ENCODE measurements at places on chromosomes 13 and 19.

- DNase-seq: no peak
These were observed 20.0 kb downstream of the ELL start for GRCh38 chr19:18501832-18502231.

DNA sequence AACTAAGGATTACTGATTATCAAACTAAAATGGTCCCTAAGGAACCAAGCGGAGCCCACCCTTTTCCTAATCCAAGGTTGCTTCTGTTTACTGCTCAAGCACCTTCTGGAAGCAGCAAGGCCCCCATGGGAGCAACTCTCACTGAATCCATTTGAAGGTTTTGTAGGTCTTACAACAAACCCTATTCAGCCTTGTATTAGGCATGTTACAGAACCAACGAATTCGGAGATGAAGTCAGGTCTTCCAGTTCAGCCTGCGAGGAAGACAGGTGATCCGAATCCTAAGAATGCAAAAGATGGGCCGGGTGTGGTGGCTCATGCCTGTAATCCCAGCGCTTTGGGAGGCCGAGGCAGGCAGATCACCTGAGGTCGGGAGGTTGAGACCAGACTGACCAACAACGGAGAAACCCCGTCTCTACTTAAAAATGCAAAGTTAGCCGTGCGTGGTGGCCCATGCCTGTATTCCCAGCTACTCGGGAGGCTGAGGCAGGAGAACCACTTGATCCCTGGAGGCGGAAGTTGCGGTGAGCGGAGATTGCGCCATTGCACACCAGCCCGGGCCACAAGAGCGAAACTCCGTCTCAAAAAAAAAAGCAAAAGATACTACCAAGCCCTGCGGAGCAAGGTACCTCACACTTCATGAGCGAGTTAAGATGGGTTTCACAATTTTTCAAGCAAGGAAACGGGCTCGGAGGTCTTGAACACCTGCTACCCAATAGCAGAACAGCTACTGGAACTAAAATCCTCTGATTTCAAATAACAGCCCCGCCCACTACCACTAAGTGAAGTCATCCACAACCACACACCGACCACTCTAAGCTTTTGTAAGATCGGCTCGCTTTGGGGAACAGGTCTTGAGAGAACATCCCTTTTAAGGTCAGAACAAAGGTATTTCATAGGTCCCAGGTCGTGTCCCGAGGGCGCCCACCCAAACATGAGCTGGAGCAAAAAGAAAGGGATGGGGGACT, 609 bp downstream of the ZAR1L start:
- DNase-seq: peak; percentile 37

DNA sequence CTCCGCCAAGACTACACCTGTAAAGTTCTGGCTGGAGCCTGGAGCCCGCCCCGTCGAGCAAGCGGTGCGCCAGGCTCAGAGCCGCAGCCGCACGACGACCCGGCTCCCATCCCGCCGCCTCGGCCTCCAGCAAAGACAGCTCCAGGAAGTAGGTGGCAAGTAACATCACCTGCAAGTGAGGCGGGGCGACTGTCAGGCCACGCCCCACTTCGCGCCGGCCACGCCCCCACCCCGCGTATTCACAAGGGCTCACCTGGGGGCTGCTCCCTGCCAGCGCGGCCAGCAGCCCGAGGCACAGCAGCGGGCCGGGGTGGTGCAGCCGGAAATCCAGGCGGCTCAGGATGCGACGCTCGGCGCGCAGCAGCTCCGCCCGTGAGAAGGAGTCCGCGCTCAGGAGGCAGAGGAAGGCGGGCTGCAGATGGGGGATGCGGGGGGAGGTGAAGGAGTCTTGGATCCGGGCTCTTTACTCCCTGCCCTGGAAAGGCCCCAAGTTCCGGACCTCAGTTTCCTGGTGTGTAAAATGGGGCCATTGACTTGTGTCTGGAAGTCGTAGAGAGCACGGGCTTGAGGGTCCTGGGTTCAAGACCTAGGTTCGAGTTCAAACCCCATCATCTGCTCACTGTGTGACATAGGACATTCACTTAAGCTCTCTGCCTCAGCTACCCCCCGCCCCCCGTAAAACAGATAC, 3.2 kb downstream of the CCNP start:
- no peak for DNase-seq

DNA sequence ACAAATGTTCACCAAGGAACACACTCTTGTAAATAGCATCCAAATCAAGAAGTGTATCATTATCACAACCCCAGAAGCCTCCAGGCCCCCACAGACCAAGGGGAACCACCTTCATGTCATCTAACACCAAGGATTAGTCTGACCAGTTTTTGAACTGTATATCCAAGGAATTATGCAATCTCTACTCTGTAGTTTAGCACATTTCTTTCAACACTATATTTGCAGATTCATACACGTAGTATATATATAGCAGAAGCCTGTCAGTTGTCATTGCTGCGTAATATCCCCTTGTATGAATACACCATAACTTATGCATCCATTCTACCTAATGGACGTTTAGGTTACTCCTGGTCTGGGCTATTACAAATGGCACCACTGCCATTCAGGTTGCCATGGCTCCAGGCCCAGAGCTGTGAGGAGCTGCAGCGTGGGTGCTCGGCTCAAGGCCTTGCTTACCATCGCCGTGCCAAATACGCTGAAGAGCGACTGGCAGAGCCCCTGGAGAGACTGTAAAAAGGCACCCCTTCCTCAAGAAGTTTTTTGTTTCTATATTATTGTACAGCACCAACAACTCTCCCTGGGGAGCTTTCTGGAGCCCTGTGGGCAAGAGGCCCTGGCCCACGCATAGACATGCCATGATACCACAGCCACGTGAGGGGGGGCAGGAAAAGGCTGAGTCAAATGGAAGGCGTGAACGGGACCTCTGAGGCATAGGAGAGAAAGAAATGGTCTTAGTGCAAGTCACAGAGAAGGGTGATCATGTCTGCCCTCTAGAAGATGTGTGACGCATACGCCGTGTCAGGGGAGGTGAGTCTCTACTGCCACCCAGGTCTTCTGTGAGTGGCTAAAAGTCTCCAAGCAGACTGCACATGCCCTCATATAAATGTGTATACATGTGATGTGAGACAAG, 10.8 kb downstream of the LATS2 start:
- no peak for DNase-seq

DNA sequence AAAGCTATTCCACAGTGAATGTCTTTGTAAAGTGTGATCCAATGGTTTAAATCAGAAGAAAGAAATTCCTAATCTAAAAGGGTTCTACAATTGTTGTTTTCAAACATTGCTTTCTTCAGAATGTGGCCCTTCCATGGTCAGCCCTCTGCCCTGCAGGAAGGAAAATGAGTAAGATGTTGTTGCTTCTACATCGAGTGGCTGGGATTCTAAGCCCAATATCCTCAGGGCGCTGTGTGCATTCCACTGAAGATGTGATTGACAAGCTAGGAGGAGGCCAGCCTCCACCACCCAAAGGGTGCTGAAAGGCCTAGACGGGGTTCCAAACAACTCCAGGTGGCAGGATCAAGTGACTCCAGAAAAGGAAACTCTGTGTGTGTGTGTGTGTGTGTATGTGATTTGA, 316.9 kb upstream of the TSHZ3 start:
- no peak for DNase-seq

GRCh38 chr13:26926371-26926770, 165.8 kb upstream of the GPR12 start:
- DNase-seq: no peak

DNA sequence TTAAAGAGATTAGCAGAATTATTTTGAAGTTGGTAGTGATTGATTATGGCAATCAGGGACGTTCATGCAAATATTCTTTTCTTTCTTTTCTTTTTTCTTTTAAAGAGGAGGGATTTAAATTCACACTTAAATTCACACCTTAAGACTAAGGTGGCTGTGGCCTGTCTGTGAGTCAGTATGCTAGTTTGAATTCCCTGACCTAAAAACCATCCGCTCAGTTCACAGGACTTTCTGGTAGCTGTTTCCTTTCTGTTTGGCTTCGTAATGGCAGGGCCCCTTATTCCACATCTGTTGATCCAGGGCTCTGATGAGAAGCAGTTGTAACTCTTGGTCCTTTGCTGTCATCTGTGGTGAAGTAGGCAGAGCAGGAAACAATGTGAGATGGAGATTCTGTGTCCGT, 7.5 kb downstream of the TNFSF11 start:
- DNase-seq: no peak

DNA sequence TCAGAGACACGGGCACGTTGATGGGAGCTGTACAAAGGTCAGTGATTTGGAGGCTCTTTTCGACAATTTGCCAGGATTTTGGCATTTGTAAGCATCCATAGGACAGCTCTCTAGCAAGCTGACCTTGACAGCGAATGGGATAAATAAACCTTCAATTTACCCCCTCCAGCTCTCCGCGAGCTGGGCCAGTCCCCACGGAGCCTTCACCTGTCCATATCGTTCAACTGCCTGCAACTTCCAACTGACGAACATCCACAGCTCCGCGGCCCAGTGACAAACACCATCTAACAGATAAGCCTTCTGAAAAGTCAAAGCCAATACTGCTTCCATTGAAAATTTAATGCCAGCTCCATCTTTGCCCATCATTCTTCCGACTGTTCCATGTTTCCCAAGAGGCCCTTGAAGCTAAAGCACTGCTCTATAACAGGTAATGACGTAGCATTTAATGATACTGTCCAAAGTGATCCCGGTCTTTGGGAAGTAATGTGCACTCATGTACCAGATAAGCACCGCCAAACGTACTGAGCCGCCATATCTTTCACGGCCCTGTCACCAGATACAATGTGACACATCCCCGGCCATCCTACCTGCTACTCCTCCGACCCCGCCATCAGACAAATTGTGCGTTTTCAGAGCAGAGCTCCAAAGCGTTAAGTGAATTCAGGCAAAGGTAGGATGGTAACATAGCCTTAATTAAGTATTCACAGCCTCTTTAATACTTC, 365.3 kb upstream of the ZNF507 start:
- DNase-seq: no peak

- DNase-seq: no peak
These were observed 42.4 kb downstream of the ADGRE3 start for GRCh38 chr19:14632286-14632685.

GRCh38 chr13:50161052-50161451, 145.8 kb downstream of the KCNRG start:
- no peak for DNase-seq

DNA sequence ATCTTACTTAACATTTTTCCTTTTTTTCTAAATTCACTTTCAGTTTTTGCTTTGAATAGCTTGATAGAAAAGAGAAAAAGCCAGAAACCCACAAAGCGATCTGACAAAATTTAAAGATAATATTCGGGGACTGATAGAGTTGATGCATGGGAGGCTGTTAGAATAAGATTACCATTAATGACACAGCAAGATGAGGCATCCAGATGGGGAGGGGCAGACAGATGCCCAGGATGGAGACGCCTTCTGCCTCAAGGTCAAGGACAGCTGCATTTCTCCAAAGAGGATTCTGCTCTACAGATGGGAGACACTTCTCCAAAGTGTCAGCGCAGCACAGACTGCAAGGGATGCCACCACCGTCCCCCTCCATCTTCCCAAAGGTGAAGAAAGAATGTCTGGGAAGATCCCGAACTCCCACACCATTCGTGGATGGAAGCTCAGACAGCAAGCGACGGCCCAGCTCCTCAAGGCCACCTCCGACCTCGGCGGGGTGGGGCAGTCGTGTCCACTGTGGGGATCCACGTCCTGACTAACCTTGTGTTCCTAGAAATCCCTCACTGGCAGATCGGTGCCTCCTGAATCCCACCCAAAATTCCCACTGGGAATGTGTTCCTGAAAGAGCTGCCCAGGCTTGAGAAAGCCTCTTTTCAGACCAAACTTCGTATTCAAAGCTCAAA, 32.9 kb downstream of the NAXD start:
- DNase-seq: no peak

DNA sequence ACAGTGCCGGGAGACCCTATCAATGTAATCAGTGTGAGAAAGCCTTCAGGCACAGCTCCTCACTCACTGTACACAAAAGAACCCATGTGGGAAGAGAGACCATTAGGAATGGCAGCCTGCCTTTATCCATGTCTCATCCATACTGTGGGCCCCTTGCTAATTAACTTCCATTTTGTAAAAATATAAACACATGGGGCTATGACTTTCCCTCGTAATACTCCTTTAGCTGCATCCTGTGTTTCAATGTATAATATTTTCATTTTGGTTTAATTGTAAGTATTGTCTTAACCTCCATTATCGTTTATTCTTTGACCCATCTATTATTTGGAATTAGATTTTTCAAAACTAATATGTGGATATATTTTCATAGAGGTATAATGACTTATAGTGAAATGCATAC, 29.3 kb downstream of the ZNF333 start:
- DNase-seq: no peak

DNA sequence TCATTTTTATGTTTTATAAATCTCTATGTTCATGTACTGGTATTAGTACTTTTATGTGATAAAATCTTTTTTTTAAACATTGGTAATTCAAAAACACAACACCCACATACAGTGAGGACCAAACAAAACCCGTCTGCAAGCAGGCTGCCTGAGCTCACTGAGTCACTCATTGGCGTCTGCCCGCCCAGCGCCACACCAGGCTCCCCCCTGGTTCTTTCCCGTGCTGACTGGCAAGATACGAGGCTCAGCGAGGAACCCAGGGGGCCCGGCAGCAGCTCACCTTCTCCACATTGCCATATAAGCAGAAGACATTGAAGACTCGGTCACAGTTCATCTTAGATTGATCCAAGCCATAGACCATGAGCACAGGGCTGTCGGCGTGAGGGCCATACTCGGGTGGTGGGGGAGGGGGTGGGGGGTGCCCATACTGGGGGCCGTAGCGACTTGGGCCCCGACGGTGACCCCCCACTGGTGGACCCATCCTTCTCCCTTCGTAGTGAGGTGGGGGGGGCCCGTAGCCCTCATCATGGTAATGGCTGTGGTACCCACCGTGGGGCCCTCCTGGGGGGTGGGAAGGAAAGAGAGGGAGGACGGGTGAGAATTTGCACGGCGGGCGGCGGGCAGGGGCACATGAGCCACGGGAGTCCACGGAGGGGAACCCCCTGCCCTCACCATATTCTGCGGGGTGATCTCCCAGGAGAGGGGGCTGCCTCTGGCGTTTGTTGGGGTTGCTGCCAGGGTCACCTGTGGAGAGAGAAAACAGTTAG, 8.4 kb upstream of the ECH1 start:
- DNase-seq: no peak

GRCh38 chr13:74761801-74762757, 627.9 kb upstream of the KLF12 start:
- no peak for DNase-seq

DNA sequence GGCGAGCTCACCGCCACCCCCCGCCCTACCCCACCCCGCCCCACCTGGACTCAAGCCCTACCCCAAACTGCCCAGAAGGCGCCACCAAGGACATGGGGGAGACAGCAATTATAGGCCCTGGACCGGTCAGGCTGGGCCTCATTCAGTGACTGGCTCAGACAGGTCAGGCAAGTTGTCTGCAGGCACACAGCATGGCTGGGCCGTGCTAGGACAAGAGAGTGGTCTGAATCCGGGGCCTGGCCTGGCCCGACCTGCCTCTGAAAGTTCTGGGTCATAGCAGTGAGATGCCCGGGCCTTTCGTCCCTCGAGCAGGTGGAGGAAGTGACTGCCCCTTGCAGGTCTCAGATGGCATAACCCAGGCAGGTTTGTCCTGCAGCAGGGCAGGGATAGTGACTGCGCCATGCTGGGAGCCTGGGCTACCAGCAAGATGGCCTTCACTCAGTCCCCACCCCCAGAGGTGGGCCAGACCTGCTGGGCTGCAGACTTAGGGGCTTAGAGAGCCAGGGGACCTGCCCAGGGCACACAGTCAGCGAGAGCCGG, 21.0 kb downstream of the COMP start:
- DNase-seq: no peak
